ENCODE measurements at places on chromosomes 6 and 20. TPM values are rescaled to one million over a fixed set of nuclear protein-coding genes. Genes with fewer than 3 reads are reported as not detected.
A peak's percentile ranks its signal among the peaks of the same experiment; 100 is the strongest.

PRDM1 gene
- total RNA-seq, result 51.9 TPM

BMP6 gene
- 11.2 TPM for total RNA-seq

COMMD7 gene
- total RNA-seq, result 16.9 TPM

MLN gene
- not detected for total RNA-seq

PCK1 gene
- total RNA-seq, result 0.12 TPM

PSMB9 gene
- total RNA-seq, result 29.9 TPM

STK4 gene
- total RNA-seq, result 28.1 TPM

PARD6B gene
- total RNA-seq, result 11.8 TPM

TMEM14C gene
- 95.9 TPM for total RNA-seq

TCF21 gene
- not detected for total RNA-seq

DNA sequence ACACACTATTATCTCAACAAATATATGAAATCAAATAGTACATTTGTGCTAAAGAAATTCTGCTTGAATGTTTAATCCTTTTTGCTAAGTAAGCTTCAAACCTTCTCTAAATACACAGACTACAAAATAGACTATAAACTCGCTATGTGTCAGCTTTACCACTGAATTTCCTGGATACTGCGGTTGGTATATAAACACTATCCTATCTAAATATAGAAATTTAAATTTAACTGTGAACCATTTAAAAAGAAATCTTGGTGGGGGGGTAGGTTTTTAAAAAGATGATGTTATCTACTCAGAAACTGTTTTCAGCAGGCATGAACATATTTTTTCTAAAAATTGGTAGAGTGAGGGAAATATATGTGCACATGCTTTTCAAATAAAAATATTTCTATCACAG is 306.5 kb upstream of the RUNX2 start:
- no peak for DNase-seq

- peak; percentile 71 for DNase-seq
These were observed 1.6 kb downstream of the MARCKS start for GRCh38 chr6:113858480-113859348.

GRCh38 chr20:40090236-40090635 is 598.8 kb downstream of the MAFB start:
- DNase-seq, result no peak

- DNase-seq, result no peak
These were observed 64.6 kb upstream of the OGFRL1 start for GRCh38 chr6:71224011-71224410.

- DNase-seq, result no peak
These were observed 57.3 kb upstream of the PHACTR2 start for GRCh38 chr6:143620447-143620846.

GRCh38 chr20:14264869-14265268 is 72.5 kb downstream of the FLRT3 start:
- DNase-seq, result no peak

GRCh38 chr20:32006841-32007786 is 3.1 kb upstream of the CCM2L start:
- DNase-seq, result no peak

- DNase-seq, result no peak
These were observed 4.0 kb downstream of the PKIG start for GRCh38 chr20:44586289-44586911.

DNA sequence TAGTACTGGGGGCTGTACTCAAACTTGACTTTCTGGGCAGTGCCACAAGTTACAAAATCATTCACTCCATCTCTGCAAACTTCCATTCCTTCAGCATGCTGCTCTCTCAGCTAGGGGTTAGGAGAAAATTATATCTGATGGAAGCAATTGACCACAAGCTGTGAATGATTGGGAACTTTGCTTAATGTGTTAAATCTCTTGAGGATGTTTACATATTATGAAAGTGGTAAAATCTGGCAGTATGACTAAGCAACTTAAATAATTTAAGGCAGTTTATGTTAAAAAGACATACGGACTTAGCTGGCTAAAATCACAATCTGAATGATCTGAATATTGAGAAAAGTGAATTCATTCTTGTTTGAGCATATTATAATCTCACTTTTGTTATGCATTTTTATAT is 415.0 kb downstream of the PHF3 start:
- no peak for DNase-seq

GRCh38 chr20:63957004-63957689 is 931 bp upstream of the UCKL1 start:
- no peak for DNase-seq

DNA sequence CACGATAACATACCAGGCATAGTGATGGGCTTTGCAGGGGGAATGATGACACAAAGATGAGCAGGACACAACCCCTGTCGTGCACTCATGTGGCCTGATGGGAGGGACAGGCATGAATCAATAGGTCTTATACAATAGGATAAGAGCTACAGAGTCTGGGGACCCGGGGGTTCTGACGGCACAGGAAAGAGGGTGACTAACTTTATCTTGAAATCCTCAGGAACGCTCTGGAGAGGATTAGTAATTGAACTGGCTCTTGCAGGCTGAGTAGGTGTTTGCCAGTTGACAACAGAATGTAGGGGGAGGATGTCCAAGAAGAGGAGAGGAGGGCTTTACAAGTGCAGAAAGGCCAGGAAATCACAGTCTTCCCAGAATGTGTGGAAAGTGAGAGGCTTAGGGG is 219.9 kb upstream of the ECI2 start:
- DNase-seq, result peak; percentile 28

GRCh38 chr20:50455656-50456451 is 54.3 kb upstream of the PTPN1 start:
- no peak for DNase-seq

- no peak for DNase-seq
These were observed 95.2 kb downstream of the PLEKHG1 start for GRCh38 chr6:150694889-150695288.

DNA sequence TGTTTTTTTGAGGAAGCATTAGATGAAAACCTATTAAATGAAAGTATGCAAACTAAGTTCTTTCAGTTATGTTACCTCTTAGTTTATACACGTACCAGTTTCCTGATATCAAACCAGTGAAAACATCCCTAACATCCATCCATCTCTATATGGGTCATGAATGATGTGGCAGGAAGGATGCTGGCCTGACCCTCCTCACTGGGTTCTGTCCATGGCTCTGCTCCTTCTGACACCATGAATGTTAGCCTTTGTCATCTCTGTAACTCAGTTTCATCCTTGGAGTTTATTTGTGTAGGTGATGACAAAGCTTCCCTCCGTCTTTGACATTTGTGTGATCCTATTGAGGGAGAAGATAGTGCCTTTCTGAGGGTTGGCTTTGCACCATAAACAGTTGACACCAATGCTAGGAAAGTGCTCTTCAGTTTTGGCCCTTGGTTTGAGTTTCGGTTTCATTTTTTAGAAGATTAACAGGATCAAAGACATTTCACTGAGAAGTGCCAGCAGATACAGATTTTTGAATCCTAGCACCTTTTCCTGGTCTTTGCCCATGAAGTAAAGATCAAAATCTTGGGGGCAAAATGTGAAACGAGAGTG is 72.0 kb upstream of the SCGN start:
- DNase-seq, result no peak

DNA sequence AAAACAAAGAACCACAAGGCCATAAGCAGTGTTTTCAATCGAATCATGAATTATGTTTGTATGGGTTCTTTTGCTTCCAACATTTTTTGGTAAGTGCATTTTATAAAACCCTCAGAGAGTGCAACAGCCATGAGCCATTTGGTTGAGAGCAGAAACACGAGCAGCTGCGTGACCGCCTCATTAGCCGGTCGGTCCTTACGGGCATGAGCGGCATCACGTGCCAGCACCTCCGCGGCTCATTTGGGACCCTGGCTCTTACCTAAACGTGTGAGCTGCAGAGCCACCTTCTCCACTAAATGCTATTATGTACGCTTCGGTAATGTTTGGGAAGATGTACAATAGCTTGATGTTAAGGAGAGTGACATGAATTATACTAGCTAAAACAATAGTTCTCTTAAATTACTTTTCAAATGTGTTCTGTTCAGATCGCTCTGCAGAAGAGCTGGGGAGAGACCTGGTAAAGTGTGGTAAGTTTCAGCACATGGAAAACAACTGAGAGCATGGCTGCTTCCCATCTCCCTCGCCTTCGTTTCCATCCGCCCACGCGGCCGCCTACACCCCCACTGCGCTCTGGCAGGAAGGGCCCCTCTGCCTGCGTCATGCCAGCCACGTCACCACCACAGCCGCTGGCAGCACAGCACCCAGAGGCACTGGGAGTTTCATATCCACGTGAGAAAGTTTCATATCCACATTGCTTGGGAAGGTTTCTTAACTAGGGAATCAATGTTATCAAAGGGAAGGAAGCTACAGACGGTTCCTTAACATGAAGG is 23.7 kb upstream of the PDE10A start:
- no peak for DNase-seq

DNA sequence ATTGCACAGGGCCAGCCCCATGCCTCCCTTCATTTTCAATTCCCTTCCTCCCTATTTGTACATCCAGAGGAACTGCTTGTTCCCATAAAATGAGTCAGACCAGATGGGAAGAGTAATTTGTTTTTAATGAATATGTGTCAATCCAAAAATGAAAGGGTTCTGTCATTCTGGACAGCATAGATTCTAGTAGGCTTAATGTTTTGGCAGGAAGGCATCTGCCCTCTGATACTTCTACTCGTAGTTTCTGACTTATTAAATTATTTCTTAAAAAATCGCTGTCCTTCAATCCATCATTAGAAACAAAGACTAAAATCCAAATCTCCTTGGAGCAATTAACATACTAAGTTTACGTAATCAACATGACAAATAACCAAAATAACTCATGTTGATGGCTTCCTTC is 665.5 kb downstream of the TENT5A start:
- DNase-seq, result no peak

DNA sequence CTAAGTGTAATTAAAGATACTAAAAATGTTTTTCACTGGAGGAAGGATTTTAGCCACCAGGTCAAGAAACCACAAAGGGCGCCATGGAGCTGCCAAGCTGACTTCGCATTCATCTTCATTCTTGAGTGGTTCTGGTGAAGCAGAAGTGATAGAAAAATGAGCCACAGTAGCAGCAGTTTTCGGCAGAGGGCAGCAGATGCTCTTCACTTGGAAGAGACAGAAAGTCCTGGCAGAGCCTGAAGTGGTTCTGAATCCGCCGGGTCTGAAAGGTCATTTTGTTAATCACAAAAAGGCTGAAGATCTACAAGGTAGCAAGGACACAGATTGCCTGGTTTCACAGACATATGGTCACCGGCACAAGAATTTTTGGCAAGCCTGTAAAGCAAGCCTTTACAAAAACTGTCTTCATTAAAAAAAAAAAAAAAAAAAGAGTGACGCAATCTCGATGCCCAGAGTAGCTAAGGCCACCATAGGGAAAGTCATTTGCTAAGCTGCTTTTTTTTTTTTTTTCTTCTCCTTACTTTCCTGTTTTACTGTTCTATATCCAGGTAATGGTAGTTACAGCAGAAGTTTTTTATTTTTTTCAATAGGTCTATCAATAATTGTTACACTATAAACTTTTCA is 345.1 kb upstream of the AGPAT4 start:
- no peak for DNase-seq

GRCh38 chr20:50034567-50035180 is 51.9 kb downstream of the SNAI1 start:
- no peak for DNase-seq

DNA sequence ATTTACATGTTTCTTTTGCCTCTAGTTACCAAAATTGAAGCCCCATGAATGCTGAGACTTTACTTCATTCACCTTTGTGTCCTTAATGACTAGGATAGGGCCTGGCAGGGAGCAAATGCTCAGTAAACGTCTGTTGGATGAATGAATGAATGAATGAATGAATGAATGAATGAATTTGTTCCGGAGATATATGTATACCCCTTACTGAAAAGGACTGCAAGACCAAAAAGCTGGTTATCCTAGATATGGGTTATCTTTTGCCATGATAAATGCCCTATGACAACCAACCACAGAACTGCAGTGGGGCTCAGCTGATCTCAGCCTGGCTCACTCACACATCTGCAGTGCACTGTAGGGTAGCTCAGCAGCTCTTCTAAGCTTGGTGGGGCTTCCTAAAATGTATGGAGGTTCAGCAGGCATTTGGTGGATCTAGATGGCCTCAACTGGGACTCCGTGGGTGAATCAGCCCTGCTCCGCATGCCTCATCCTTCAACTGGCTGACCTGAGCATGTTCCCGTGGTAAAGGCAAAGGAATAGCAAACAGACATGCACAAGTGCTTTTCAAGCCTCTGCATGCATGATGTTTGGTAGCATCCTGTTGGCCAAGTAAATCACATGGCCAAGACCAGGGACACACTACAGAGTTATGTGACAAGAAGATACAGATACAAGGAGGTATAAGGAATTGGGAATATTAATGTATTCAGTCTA is 378.7 kb upstream of the SOX4 start:
- no peak for DNase-seq

Data from lower leg skin (tissue), 4 donors.